Stimulated activated CD4-positive, alpha-beta T cell treated with anti-CD3 and anti-CD28 coated beads, Interleukin-1b, Interleukin-23, amount 100 ng/mL, for 1 hour (primary cell): ENCODE measurements at places on chromosomes 5 and 9.

- DNase-seq: no peak
These were observed 15.6 kb downstream of the NIM1K start for GRCh38 chr5:43207601-43208000.

- no peak for DNase-seq
These were observed 10.2 kb upstream of the GABRP start for GRCh38 chr5:170773024-170773985.

- DNase-seq: no peak
These were observed 64.8 kb downstream of the GRIN3A start for GRCh38 chr9:101673642-101674041.

- DNase-seq: no peak
These were observed 635.7 kb downstream of the RAB3C start for GRCh38 chr5:59218424-59219045.

DNA sequence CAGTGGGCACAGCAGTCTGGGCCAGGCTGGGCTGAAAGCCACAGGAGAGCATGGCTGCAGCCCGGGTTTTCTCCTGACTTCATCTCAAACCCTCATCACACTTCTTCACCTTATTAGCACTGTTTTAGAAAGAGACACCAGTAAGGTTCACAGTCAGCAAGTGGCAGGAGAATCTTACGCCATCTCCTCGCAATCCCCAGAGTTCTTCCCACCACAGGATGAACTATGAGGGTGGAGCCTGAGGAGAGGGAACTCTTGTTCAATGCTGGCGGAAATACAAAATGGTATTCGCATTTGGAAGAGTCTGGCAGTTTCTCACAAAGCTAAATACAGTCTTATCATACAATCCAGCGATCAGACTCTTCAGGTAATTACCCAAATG, 14.7 kb downstream of the BICD2 start:
- no peak for DNase-seq

DNA sequence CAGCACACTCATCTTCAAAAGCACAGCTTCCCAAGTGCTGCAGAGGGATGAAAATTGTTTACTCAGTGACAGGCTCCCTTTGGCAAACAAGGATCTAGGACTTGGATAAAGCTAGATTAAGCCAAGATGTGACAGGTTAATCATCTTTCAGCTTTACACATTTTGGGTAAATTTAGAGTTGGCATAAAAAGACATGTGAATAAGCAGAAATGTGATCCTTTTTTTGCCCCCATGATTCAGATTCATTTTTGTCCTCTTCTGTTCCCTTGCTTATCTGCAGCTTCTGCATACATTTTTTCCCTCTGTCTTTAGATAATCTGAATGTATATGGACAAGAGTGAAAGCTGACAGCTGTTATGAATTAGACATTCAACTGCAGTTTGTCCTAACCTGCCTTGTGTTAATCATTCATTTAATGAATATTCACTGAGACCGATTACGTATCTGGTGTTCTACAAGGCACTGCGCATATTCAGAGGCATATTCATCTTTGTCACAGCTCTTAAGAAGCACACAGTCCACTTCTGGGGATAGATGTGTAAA, 19.6 kb downstream of the ADAMTSL1 start:
- DNase-seq: no peak

GRCh38 chr9:79334711-79335110, 237.1 kb upstream of the TLE4 start:
- no peak for DNase-seq

GRCh38 chr9:135060461-135061116, 26.9 kb upstream of the OLFM1 start:
- DNase-seq: no peak

DNA sequence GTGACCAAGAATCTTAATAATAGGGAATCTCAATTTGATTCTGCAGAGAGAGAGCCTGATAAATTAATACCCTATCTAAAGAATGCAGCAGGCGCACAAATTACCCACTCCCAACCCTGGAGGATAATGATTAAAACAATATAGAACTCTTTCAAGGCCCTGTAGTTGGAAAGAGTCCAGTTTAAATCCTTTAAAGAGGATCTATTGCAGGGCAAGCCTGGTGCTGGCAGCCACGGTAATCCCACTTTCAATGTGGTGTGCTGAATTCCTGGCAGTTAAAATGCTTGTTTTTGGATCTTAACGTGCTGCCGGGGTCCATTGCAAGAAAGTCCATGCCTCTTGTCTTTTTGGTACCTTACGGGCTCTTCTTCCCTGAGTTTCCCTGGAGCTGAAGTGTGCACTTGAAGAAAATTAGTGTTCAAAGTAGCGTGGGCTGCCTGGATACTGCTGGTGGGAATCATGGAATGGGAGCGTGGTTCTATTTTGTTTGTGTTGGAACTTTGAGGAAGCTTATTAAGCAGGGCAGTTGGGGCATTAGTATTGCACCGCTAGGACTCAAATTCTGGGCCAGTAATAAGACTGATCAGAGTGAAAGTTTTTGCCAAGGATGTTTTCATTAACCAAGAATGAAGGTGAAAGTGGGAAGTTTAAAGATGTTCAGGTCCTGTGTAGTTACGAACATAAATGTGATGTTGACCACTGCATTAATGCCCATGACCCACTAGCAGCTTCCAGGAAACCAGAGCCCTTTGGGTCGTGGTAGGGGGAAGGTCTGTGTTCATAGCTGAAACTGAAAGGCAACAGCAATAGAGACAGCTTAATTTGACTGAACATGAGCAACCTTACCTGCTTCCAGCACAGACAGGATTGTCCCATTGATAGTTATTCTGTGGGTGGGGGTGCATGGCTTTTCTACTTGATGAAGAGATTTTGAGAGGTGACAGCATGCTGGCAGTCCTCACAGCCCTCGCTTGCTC, 20.8 kb downstream of the MARCHF6 start:
- no peak for DNase-seq

- DNase-seq: no peak
These were observed 62.4 kb downstream of the ZNF354C start for GRCh38 chr5:179122411-179123108.

DNA sequence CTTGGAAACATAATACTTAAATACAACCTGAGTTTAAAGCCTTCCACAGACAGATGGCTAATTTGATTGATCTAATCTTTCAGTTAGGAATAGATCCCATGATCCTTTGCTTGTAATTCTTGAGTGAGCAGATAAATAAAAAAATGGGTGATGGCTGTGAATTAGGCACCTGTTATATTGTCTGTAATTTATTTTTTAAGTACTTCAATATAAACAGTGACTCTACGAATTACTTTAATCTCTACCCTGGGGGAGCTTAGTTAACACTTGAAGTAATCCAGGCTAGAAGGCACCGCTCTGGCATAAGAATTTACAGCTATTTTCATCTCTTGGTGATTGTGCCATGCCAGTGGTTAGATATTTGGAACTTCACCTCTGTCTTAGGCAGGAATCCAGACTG, 9.0 kb downstream of the EGFLAM start:
- no peak for DNase-seq

DNA sequence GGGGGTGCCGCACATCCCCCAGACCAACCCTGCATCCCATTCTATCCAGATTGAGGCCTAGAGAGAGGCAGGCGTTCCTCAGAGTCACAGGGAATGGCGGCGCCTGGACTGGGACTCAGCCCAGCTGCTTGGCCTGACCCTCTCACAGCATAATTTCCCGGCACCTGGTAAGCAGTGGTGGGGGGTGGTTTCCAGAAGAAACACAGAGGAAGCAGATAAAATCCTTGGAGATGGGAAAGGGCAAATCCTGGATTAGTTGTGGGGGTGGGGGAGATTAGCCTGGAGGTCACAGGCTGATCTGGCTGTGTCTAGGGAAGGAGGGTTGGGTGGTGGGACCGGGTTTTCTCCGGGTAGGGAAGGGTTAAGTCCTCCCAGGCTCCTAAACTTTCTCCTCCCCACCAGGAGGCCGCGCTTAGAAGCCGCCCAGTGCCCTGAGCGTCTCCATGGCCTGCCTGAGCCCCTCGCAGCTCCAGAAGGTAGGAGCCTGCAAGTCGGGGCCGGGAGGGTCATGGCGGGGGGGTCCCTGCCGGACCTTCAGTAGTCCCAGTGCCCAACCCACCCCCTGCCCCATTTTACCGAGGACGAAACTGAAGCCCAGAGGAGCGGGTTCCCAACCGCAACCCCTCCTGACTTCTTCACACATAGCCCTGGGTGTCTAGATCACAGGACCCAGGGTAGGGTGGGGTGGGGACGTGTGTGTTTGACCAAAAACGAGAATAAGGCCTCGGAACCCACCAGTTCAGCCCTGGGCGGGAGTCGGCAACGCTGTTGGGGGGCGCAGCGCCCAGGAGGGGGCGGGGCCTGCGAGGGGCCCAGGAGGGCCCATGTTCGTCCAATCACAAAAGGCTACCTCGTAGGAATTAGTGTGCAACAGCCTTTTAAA, 1.3 kb downstream of the PHYHD1 start:
- no peak for DNase-seq

DNA sequence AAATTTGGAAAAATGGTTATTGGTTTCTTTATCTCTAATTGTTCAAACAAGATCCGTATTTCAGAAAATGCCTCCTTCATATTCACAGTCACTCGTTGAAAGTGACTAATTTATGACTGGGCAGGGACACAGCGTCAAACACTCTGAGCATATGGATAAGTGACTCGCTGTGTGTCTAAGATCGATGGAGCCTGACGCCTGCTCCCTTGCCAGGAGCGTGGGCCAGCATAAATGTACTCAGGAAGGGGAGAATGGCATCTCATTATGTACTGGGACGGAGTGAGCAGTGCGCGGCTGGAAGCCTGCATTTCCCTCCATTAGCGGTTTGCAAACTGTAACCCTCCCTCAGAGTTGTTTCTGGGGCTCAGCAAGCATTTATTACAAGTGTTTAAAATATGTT, 79.8 kb upstream of the CAST start:
- no peak for DNase-seq

DNA sequence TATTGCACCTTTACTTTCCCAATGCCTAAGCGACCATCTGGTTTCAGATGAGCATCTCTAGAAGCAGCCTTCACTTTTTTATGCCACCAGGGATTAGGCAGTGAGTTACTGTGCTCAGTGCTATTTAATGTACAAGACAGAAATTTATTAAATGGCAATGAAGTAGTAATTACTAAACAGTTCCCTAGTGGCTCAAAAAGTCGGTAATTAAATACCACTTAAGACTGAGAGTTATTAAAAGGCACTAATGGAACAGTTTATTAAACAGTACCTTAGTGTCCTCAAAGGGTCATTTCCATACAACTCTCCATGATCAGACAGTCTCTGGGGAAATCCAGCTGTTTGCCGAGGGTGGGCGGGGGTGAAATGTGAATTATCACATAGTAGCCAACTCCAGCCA, 42.3 kb downstream of the LHFPL2 start:
- no peak for DNase-seq

DNA sequence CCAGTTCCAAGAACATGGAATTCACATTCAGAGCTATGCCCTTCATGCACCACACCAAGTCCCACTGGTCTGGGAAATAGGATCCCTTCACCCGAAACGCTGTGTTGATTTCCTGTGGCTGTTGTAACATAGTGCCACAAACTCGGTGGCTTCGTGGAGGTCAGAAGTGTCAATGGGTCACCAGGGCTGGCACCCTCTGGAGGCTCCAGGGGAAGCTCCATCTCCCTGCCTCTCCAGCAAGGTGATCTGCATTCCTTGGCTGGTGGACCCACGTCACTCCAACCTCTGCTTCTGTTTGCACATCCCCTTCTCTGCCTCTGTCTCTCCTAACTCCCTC, 28.9 kb upstream of the ALDH1B1 start:
- no peak for DNase-seq

DNA sequence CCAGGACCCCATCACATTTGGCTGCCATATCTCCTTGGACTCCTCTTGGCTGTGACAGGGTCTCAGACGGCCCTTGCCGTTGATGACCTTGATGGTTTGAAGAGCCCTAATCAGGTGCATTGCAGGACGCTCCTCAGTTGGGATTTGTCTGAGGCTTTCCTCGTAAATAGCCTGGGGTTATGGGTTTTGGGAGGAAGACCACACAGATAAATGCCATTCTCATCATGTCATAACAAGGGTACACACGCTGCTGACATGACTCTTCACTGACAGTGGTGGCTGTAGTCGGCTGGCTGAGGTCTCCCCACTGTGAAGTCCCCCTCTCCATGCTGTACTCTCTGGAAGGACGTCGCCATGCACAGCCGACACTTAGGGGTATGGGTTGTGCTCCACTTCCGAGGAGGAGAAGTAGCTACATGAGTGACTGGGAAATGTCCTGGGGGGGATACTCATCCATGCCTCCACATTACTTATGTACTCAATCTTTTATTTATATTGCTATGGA, 42.9 kb upstream of the SPTLC1 start:
- no peak for DNase-seq

DNA sequence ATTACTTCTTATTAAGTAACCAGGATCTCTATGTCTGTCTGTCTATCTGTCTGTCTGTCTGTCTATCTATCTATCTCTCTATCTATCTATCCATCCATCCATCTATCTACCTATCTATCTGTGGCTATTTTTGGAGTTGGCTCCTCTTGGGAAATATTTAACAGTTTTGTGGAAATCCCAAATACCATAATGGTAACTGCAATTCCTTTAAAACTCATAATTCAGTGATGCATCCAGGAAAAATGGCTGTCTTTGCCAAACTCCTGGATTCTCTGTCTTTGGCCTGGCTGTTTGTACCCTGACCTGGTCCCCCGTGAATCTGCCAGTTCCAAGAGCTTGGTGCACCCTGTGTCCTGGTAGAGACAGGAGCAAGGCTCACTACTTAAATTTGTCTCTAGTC, 197.0 kb downstream of the PCSK1 start:
- no peak for DNase-seq

DNA sequence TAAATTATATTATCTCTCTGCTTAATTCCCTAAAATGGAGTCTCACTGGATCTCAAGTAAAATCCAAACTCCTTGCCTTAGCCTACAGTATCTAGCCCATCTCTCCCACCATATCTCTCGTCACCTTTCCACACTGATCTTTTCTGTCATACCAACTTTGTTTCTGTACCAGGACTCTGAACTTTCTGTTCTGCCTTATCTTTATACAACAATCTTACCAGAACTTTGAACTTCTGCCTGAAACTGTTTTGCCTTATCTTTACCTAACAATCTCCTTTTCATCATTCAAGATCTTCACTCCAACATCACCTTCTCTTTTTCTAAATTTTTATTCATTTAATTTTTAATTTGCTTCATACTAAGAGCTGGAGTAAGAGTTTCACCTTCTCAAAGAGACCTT, 139.0 kb downstream of the CPLANE1 start:
- DNase-seq: no peak

DNA sequence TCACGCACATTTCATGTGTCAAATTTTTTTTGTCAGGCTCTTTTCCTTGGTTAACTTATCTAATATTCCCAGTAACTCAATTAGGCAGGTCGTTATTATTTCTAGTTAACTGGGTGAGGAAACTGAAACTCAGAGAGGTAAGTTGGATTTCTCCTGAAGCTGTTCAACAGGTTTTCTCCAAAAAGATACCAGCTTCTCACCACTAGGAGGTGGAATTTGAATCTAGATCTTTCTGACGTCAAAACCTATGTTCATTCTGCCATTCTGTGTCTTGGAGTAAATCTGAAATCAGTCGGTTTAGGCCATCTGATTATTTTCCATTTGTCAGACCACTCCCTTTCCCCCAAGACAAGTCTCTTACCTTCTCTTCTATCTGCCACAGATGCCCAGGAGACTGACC, 572.9 kb downstream of the ACTL7B start:
- no peak for DNase-seq
